ENCODE measurements at places on chromosomes 4 and X. TPM values are rescaled to one million over a fixed set of nuclear protein-coding genes. Genes with fewer than 3 reads are reported as not detected.

The BGN gene
- total RNA-seq, result 68.0 TPM

The PRRG1 gene
- total RNA-seq, result 17.9 TPM

The DNASE1L1 gene
- total RNA-seq, result 13.4 TPM

The CFAP97 gene
- total RNA-seq, result 48.0 TPM

The CT47B1 gene
- not detected for total RNA-seq

The PI4K2B gene
- 5.5 TPM for total RNA-seq

The MGARP gene
- total RNA-seq, result 1.8 TPM

The SLC6A8 gene
- 22.5 TPM for total RNA-seq

The CENPVL1 gene
- total RNA-seq, result 0.83 TPM

The CYP4V2 gene
- total RNA-seq, result 25.9 TPM

The SPANXA1 gene
- total RNA-seq, result not detected

The ODAPH gene
- not detected for total RNA-seq

The GPC4 gene
- 8.2 TPM for total RNA-seq

The TMPRSS11D gene
- not detected for total RNA-seq

The LEF1 gene
- total RNA-seq, result 50.5 TPM

The ALB gene
- total RNA-seq, result 44.9 TPM

The FAM9B gene
- not detected for total RNA-seq

The NUDT10 gene
- 13.4 TPM for total RNA-seq

The GPRASP2 gene
- total RNA-seq, result 101 TPM
